Fibroblast of skin of left biceps (primary cell): ENCODE measurements at places on chromosomes 5 and 9.

GRCh38 chr5:164482351-164482750, 976.9 kb downstream of the MAT2B start:
- no peak for DNase-seq

DNA sequence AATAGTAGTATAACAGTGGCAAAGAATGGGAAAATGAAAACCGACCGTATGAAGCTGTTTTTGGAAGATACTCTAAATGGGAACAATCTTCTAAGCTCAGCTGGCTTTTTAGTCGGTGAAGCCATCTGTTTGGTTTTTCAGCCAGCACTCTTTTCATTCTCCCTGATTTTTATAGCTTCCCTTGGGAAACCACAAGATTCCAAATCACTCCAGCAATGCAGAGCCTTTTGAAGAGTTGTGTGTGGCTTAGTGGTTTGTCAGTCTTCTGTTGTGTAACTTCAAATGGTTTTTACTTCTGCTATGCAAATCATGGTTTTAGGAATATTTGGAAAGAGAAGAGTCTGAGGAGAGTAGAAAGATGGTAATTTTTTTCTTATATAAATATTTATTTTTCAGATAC, 180.7 kb downstream of the KDM4C start:
- peak; percentile 94 for DNase-seq

- no peak for DNase-seq
Observed at GRCh38 chr9:118269623-118270022, 565.4 kb downstream of the TLR4 start.

GRCh38 chr9:35649431-35650340, 1.0 kb downstream of the SIT1 start:
- no peak for DNase-seq

DNA sequence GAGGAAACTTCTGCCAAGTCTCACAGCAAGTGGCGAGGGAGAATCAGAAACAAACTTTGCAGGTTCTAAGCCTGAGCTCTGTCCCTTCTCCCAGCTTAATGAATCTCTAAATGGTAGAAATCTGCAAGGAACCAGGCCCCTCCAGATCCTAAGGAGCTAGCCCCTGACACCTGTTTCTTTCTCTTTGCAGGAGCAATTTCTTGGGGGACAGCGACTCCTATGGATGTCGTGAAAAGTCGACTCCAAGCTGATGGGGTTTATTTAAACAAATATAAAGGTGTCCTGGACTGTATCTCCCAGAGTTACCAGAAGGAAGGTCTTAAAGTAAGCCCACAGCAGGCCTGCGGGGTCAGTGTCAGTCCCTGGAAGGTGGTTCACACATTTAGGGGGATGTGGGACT, 21.8 kb downstream of the IL9 start:
- no peak for DNase-seq

DNA sequence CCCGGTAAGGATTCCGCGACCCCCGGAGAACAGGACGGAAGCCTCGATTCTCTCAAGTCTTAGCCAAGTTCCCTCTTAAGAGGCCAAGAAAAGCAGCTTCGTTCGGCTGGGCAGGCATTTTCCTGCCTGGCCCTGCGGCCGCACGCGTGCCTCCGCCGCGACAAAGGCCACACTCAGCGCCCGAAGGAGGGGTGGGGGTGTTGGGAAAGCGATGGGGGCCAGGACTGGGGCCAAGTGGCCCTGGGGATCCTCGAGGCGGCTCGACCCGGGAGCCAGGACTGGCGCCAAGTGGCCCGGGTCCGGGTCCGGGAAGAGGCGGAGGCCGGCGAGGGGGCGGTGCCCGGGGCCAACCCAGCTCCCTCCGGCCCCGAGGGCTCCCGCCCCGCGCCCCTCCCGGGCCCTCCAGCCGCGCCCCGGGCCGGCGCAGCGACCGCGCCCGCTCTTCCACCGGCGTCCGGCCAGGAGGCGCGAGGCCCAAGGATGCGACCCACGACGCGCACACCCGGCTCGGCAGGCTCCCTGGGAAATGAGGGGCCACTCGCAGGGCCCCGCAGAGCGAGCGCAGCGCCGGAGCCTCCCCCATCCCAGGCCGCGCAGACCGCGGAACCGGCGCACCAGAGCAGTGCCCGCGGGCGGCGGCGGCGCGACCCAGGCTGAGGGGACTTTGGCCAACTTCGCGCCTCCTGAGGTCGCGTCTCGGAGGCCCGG, 756 bp downstream of the VAV2 start:
- no peak for DNase-seq

- DNase-seq = no peak
Observed at GRCh38 chr5:112390327-112390726, 28.8 kb downstream of the EPB41L4A start.

DNA sequence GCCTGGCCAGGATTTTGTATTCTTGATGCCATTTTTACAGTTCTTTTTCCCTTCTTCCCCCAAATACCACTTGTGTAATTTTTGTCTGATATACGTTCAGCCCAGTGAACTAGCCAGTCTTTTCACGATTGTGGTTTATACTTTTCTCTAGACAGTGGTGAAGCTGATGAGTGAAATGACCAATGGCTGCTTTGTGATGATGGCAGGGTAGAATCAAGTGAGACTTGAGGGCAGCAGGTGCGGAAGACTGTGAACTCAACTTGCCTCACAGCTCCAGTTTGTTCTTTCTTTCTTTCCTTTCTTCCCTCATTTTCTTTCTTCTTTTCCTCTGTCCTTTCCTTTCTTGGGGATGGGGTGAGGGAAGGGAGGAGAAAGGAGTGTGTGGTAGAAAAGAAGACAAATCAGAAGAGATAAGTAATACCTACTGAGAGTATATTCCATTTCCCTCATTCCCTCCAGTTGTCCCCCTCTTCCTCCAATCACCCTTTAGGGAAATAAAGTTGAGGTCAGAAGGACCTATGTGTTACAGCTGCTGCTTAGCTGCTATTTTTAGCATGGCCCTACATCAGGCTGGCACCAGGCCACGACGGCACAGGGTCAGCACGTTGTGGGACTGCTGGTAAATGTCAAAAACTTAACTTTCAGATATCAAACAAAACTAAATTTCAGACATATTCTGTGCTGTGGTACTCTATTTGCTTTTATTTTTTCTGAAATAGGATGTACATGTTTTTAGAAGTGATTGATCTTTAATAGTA, 12.3 kb downstream of the ZSWIM6 start:
- DNase-seq = no peak

DNA sequence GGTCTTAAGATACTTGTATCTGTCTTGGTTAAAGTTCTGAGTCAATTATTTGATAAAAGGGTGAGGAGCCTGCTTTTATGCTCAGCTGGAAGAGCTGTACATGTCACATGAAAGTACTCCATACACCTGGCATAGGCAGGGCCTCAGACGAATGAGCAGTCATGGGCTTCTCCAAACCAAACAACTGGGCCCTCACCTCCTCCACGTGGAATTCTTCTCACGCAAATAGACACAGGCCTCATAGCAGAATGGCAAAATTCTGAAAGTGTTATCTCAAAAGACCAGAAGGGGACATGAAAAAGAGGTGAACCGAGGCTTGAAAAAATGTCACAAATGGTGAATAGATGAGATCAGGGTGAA, 48.6 kb downstream of the FAM240B start:
- DNase-seq = no peak

GRCh38 chr5:116038817-116039216, 6.5 kb downstream of the ARL14EPL start:
- DNase-seq = no peak

DNA sequence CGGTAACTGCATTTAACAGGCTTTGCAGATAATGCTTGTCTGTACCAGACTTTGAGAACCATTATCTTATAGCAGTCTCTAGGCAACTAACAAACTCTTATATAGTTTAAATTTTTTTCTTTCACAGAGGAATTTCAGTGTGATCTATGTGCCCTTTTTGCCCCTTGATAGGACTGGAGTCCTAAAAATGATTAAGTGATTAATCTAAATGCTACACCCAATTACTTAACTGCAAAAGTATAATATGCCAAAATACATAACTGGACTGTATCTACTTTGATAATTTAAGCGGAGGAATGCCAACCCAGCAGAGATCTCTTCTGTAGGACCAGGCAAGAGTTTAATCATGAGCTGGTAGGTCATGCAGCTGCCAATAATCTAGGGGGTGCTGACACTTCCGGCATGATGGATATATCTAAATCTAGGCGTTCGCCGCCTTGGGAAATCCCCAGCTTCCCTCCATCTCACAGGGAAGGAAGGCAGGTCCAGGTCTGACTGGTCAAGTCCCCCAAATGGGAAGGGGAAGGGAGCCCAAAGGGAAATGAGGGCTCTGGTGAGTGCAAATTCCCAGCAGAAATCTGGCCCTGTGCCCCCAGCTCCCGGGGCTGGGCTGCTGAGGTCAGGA, 205.6 kb downstream of the GAPVD1 start:
- no peak for DNase-seq

DNA sequence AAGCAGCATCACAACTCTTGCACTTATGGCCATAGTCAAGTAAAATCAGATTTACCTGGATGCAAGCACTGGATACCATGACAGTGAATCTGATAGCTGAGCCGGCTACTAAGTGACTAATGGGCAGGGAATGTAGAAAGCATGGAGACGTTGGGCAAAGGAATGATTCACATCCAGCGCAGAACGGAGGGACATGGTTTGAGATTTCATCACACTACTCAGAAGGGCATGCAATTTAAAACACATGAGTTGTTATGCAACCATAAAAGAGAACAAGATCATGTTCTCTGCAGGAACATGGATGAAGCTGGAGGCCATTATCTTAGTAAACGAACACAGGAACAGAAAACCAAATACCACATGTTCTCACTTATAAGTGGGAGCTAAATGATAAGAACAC, 169.1 kb upstream of the PIK3R1 start:
- peak; percentile 99 for DNase-seq

- no peak for DNase-seq
Observed at GRCh38 chr9:15163931-15164330, 143.1 kb downstream of the TTC39B start.

DNA sequence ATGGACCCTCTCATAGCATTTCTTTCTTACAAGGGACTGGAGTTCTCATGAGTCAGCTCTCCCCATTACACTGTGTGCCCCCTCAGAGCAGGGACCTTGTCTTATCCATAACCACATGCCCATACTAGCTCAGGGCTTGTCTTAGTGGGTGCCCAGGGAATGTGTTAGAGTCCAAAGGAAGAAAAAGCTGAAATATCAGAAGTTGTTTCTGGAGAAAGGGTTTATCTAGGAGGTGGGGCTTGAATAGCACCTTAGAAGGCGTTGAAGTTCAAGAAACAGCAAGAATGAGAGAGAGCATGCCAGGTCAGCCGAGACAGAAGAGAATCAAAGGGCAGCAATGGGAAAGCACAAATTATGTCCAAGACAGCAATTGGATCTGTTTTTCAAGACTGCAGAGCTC, 109.4 kb downstream of the TTLL11 start:
- no peak for DNase-seq

GRCh38 chr5:60256546-60256945, 363.0 kb upstream of the PDE4D start:
- no peak for DNase-seq

GRCh38 chr5:73354406-73354805, 94.2 kb downstream of the FOXD1 start:
- no peak for DNase-seq

- no peak for DNase-seq
Observed at GRCh38 chr5:150710165-150710564, 9.3 kb upstream of the RBM22 start.

- no peak for DNase-seq
Observed at GRCh38 chr9:75156858-75157257, 68.5 kb downstream of the OSTF1 start.

DNA sequence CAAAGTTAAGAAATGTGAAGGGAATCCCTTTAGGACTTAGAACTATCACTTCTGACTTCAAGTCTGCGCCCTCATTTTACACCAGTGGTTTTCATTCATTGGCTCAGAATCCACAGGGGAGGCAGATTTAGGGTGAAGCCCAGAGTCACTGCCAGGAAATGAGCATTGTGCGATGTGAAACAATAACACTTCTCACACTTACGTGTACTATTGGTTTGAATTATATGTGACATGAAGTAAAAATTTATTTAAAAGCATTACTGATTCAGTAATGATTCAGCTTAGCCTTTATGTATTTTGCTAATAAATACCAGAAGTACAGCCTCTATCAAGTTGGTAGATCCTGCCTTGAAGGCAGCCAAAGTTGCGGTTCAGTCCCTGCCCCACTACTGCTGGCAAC, 98.6 kb downstream of the PAM start:
- DNase-seq = peak; percentile 79

DNA sequence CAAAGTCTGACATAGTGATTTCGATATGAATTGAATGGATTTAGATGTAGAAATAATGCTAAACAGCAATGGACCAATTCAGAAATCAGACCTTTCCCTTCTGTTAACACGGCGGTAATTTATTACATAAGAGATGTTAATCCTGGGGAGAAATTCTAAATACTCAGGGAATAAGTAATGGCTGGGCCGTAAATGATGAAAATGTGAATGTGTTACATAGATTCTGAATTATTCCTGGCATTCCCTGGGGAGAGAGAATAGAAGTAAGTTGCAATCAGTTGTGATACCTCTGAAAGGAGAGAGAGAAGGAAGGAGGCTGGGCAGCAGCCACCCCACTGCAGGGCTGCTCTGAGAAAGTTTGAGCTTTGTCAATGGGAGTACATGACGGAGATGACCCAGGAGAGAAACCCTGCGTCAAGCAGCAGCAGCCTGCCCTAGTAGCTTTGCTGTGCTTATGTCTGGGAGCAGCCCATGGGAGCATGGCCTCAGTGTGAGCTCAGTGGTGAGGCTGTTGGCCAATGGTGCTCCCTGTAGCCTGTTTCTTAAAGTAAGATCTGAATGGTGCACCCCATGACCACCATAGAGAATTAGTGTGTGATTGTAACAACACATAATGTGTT, 420.1 kb downstream of the MTRR start:
- no peak for DNase-seq

GRCh38 chr5:171999877-172000276, 6.6 kb downstream of the FBXW11 start:
- DNase-seq = no peak

DNA sequence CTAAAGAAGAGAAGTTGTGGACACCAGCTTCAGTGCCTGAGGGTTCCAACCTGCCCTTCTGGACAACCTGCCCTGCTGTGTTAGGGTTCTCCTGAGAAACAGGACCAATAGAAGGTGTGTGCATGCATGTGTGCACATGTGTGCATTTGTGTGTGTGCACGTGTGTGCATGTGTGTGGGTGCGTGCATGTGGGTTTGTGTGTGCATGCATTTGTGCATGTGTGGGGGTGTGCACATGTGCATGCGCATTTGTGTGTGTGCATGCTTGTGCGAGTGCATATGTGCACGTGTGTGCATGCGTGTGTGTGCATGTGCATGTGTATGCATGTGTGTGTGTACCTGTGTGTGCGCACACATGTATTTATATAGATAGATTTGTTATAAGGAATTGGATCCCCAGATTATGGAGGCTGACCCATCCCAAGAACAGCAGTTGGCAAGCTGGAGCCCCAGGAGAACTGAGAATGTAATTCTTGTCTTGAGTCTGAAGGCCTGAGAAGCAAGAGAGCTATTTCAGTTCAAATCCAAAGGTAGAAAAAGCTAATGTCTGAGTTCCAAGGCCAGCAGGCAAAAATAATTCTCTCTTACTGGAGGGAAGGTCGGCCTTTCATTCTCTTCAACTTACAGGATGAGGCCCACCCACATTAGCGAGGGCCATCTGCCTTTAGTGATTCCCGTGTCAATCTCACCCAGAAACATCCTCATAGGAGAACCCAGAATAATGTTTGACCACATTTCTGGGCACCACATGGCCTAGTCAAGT, 62.9 kb upstream of the SYNPO start:
- DNase-seq = no peak

GRCh38 chr5:99076723-99077640, 148.2 kb upstream of the CHD1 start:
- no peak for DNase-seq

- no peak for DNase-seq
Observed at GRCh38 chr5:143056339-143056704, 286.1 kb downstream of the ARHGAP26 start.

GRCh38 chr5:149895416-149896345, 48.9 kb downstream of the PDE6A start:
- no peak for DNase-seq
